ENCODE measurements at places on chromosomes 3 and 15.

- no peak for DNase-seq
These were observed 34.4 kb downstream of the ALDH1L1 start for GRCh38 chr3:126146034-126146433.

- no peak for DNase-seq
These were observed 2.8 kb upstream of the CCR3 start for GRCh38 chr3:46239301-46239938.

GRCh38 chr15:98673133-98673532 lies 24.8 kb downstream of the IGF1R start:
- DNase-seq: no peak

GRCh38 chr15:64763874-64764273 lies 11.5 kb downstream of the RBPMS2 start:
- DNase-seq: no peak

DNA sequence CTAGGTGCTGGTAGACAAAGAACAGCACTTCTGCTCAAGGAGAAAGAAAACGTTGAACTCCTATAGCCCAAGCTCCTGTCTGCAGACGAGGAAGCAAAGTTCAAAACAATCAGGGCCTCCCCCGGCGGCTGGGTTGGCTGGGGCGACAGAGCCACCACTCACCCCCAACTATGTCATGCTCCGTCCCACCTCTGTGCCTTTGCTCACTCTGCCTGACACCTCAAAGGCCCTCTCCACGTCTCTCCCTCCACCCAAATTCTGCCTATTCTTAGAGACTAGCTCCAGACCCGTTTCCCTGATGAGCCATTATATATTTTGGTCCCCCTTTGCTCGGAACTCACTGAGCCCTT lies 304.3 kb downstream of the TLE3 start:
- no peak for DNase-seq

DNA sequence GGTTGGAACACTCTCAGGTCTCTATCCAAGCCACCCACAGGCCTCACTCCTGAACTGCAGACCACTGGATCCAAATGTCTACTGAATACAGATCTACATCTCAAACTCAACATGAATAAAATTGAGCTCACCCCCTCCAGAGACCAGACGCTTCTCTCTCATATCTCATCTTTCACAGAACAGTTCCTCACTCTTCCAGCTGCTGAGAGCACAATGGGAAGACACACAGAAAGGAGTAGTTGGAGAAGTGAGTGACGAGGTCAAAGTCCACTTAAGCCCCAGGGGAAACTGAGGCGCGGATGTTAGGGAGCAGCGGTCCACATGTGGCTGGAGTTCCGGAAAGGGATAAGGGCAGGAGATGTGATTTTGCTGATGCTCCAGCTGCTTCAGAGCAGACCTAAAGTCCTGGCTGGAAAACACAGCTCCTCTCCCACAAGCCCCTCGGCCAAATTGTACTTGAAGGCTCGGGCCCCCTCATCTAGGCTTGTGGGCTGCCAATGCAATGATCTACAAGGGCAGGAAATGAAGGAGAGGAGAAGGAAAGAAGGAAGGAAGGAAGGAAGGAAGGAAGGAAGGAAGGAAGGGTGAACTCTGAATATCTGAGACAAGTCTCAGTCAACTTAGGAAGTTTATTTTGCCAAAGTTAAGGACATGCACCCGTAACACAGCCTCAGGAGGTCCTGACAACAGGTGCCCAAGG lies 211.2 kb upstream of the TLE3 start:
- DNase-seq: no peak

DNA sequence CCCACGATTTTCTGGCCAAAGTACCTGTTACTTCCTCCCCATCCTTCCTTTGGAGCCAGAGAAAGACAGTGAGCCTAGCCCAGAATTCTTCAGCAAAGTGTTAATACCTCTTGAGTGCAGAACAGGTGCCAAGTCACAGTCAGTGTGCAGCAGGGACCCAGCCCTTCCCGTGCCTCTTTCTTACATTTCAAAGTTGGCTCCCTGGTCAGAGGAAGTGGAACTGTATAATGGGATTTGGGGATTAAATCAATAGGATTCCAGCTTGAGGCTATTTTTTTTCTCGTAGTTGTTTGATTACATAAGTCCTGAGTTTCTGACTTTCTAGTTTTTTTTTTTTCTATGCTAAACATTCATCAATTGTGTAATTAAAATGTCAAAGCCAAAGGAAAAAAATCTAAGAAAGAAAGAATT lies 52.6 kb upstream of the ABHD10 start:
- DNase-seq: no peak

GRCh38 chr3:196700801-196701200 lies 11.2 kb downstream of the CEP19 start:
- DNase-seq: no peak

GRCh38 chr15:38862099-38862498 lies 297.5 kb upstream of the RASGRP1 start:
- no peak for DNase-seq

- DNase-seq: no peak
These were observed 22.2 kb downstream of the CCDC39 start for GRCh38 chr3:180657094-180657493.

- DNase-seq: no peak
These were observed 19.1 kb downstream of the B3GNT5 start for GRCh38 chr3:183272142-183272541.

GRCh38 chr3:170144437-170144843 lies 37.1 kb downstream of the PHC3 start:
- no peak for DNase-seq

DNA sequence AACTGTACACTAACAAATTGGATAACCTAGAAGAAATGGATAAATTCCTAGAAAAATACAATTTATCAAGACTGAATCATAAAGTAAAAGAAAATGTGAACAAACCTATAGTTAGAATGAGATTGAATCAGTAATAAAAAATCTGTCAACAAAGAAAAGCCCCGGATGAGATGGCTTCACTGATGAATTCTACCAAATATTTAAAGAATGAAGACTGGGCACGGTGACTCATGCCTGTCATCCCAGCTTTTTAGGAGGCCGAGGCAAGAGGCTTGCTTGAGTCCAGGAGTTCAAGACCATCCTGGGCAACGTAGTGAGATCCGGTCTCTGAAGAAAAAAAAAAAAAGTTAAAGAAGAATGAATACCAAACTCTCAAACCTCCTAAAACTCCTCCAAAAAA lies 17.7 kb upstream of the AP4E1 start:
- no peak for DNase-seq

DNA sequence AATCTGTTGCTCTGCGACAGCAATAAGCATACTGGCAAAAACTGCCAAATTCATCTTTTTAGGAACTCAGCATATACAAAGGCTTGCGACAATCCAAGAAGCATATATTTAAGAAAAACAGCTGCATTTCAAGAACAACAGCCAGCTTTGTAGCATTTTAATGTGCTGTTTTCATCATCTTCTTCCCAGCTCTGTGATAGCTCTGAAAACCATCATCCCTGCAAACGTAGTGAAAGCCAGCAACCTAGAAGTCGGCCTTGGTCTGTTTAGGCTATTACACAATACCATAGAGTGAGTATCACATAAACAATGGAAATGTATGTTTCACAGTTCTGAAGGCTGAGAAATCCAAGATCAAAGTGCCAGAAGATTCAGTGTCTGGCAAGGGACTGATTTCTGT lies 187.5 kb downstream of the NAALADL2 start:
- DNase-seq: no peak

GRCh38 chr15:91258415-91258759 lies 158.3 kb downstream of the SV2B start:
- no peak for DNase-seq

- no peak for DNase-seq
These were observed 39.4 kb upstream of the BFSP2 start for GRCh38 chr3:133360476-133360875.

- no peak for DNase-seq
These were observed 94.9 kb downstream of the ROBO2 start for GRCh38 chr3:77134769-77135168.

- no peak for DNase-seq
These were observed 453.7 kb downstream of the FOXP1 start for GRCh38 chr3:71129611-71130431.

- DNase-seq: peak; percentile 46
These were observed 34.6 kb upstream of the DUSP7 start for GRCh38 chr3:52090933-52091468.

- peak; percentile 82 for DNase-seq
These were observed 518.4 kb downstream of the FOXP1 start for GRCh38 chr3:71064956-71065763.

DNA sequence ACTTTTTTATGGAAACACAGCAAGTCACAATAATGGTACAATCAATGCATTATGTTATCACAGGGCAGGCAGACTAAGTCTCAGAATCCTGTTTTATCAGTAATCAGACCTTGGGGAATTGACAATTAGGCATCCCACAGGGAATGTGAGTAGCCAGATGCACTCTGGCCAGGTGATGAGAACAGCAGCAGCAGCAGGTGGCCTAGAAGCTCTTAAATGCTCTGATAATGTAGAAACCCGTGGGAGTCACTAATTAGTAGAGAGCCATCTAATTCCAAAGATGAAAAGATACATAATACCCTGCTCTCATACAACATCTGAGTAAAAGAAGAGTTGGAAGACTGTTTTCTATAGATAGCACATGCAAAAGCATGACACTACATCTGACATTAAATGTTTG lies 12.6 kb downstream of the CEP152 start:
- no peak for DNase-seq

GRCh38 chr3:157816896-157817295 lies 289.3 kb downstream of the SHOX2 start:
- DNase-seq: no peak

Data from right forelimb (tissue), 1 donor.